Chondrocyte (in vitro differentiated cells): ENCODE measurements at places on chromosomes 1 and 21. TPM values are rescaled to one million over a fixed set of nuclear protein-coding genes. Genes with fewer than 3 reads are reported as not detected.

FCRLB gene
- 0.28 to 0.35 TPM in 2 of 3 replicates, not detected in the other for total RNA-seq

PTPRC gene
- total RNA-seq: not detected in 3 replicates

ERICH3 gene
- total RNA-seq: not detected in 3 replicates

OR14K1 gene
- not detected in 3 replicates for total RNA-seq

CR2 gene
- not detected in 3 replicates for total RNA-seq

RHEX gene
- total RNA-seq: not detected in 3 replicates
